ENCODE measurements at places on chromosomes 5 and 9.

GRCh38 chr9:98989036-98990000 lies 45.6 kb downstream of the COL15A1 start:
- DNase-seq, result peak; percentile 88

DNA sequence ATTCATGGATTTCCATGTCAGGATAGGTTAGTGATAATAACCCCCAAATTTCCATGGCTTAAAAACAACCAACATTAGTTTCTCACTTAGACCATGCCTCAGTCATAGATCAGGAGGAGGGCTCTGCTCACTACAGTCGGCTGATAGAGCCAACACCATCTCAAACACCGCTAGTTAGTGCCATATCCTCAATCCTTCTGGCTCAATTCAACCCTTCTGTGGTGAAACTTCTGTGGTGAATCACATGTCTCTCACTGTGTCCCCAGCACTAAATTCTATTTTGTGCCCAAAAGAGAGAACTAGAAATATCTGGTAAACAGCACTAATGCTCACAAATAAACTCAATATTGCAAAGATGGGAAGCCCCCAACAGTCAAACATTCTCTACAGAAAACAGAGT lies 21.1 kb downstream of the ECPAS start:
- no peak for DNase-seq

DNA sequence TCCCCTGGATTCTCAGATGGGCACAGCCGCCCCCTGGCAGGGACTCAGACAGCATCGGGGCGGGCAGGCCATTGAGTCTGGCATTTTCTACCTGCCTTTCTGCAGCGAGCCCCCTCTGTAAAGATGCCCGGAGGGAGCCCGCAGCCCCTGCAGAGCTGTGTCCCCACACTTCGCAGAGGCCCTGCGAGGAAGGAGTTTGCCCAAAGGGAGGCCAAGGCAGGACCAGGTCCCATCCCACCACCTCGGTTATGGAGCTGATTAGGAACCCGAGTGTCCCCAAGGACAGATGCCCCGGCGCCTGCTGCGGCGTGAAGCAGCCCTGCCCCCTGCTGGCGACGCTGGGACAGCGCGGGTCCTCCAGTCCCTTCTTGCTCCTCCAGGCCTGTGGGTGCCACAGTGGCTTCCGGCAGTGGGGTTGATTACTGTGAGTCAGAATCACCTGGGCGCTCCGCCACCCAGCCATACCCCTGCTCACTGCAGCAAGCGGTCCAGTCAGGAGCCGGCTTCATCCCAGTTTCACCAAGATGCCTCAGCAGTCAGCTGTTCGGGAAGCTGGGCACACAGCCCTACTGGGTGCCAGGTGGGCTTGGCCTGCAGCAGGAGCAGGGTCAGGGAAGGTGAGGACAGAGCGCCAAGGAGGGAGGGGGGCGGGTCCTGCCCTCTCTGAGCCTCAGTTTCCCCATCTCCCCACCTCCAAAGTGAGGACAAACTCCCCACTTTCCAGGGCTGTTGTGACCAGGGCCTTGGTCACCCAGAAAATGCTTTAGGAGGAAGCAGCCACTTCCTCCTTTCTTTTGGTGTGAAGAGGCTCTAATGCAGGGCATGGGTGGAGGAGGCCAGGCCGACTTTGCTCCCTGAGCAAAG lies 117.2 kb downstream of the RXRA start:
- peak; percentile 76 for DNase-seq

DNA sequence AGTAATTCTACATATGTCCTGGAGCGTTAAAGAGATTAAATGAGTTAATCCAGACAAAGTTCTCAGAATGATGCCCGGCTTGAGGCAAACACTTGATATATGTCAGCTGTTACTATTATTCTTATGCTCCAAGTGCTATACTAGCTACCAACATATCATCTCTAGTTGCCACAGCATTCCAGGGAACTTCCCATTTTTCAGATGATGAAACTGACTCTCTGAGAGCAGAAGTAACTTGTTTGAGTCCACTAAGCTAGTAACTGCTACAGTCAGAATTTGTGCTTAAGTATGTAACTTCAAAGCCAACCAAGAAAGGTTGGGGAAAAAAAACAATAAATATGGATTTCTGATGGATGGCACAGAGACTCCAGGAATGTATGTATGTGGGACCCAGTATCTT lies 98.1 kb downstream of the CDK5RAP2 start:
- no peak for DNase-seq

DNA sequence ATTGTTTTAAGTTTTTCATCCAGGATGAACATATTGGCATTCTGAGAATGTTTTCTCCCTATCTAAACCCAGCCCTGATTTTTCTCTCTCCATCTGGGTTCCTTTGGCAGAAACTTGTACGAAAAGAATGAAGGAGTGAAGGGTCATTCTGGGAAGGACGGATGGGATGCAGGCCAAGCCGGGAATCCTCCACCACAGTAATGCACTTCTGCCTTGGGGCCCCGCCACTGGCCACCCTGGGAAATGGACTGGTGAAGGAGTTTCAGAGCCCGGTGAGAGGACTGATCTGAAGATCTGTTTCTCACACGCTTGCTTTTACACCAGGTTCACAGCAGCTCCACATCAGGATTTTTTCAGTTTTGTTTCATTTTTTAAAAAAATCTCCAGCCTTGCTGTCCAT lies 554.8 kb downstream of the BNC2 start:
- DNase-seq, result no peak

DNA sequence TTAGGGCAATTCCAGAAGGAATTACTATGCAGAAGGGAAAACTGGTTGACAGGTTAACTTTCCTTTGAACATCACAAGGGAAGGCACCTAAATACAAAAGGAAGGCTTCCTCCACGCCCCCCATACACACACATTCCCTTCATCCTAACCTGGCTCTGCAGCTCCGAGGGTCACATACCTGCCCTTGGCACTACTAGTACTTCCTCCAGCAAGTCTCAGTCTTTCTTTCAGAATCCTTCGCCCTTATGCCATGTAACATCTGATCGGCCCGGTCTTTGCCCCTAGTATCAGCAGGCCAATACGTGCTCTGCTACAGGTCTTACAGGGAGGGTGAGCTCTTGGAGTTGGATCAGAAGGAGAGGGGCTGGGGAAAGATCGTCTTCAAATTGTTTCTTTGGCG lies 1.6 kb upstream of the MARCHF6 start:
- DNase-seq, result no peak

DNA sequence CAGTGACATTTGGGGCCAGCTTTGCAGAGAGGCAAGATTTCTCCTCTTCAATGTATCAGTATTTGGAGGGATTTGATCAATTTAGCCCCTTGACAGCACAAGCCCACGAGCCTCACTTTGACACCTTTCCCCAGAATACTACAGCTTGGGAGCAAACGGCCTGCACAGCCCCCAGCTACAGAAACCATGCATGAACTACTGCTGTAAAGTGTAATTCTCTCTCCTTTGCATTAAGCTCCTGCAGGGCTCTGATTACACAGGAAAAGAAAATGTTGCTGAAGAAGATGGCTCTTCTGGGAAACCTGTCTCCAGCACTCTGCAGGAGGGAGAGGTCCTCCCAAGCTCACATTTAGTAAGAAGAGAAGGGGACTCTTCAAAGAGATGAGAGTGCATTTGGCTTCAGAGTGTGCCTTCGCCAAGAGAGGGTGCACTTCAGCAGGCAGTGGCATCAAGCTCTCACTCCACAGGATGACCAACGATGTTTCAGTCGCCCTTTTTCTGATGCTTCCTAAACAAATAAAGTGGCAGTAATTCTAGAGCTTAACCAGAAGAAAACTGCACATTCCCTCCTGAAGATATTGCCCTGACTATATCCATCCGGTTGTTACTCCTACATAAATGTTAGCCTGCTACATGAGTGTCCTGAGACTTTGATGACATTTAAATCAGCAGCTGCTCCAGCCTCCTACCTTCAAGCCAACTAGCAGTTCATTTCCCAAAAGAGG lies 272.2 kb downstream of the AUH start:
- DNase-seq, result peak; percentile 59

DNA sequence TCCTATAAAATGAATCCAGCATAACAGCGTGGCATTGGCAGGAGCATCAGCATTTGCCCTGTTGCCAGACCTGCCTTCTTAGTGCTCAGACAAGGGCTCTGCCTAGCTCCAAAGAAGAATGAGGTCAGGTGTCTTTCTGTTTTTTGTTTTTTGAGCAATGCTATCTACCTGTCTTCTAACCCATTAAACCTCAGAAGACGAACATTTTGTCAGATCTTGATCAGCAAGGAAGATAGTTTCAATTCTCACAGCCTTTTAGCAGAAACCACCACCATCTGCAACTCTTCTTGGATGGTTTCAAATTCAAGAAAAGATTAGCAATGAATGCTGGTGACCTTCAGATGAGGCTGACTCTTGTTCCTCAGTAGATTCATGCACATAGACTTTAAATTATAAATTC lies 103.5 kb upstream of the IQGAP2 start:
- no peak for DNase-seq

- peak; percentile 20 for DNase-seq
These were observed 157.7 kb upstream of the POU5F2 start for GRCh38 chr5:93899026-93899600.

All from NCI-H460 (cell line).